MV-4-11 (cell line): ENCODE measurements at places on chromosomes 3 and 15.
A peak's percentile ranks its signal among the peaks of the same experiment; 100 is the strongest.

GRCh38 chr15:99096173-99096893, 8.5 kb upstream of the SYNM start:
- no peak for DNase-seq

GRCh38 chr15:42358141-42358540, 1.2 kb upstream of the CAPN3 start:
- DNase-seq: no peak

- DNase-seq: no peak
Measured at GRCh38 chr3:82376883-82377282, 615.4 kb upstream of the GBE1 start.

DNA sequence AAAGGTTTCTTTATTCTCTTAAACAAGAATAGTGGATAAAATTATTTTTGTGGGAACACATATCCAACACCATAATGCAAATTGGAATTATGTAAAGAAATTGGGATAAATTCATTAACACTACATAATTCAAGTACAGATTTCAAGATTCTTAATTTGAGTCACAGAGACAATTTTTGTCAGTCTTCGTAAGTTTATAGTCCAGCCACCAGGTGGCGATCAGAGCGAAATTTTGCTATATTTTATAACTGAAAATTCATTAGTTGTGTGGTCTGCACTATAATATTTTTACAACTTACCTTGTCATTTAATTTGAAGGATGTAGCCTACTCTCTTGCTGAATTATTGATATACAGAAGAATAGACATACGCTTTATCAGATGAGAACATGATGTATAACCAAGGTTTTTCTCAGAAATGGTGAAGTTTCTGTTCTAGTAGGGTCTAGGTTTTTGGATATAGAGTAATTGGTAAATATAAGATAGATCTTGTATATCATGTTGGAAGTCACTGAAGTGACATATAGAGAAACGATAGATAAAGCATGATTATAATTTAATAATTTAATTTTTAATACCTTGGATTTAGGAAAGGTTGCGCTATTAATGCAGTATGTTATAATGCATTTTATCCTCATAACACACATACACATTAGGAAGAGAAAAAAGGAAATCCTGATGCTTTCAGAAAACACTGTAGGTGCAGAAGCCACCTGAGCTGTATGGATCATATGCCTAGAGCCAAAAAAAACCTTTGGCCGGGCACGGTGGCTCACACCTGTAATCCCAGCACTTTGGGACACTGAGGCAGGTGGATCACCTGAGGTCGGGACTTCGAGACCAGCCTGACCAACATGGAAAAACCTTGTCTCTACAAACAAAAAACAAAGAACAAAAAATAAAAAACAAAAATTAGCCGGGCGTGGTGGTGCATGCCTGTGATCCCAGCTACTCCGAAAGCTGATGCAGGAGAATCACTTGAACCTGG, 31.7 kb downstream of the PLSCR4 start:
- DNase-seq: peak; percentile 9
